ENCODE measurements at places on chromosomes 13 and 19.

- no peak for DNase-seq
Measured at GRCh38 chr13:108610507-108610906, 18.9 kb upstream of the MYO16 start.

GRCh38 chr13:47826471-47826870 is 174.6 kb downstream of the SUCLA2 start:
- DNase-seq = no peak

- DNase-seq = no peak
Measured at GRCh38 chr19:51944798-51945552, 17.7 kb downstream of the ZNF613 start.

DNA sequence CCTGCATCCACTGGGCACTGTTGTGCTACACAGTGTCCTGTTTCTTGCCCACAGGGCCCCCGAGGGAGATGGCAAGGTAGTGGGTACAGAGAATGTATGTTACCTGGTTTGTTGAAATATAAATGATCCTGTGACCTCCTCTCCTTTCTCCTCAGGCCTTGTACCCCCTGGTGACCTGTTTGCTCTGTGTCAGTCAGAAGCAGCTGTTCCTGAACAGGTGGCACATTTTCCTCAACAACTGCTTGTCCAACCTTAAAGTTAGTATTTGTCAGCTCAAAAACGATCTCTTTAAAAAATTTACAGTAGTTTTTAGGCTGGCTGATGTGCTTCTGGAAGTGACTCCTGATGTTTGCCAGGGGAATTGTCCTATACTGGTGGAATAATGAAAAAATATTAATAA is 105.1 kb downstream of the FRY start:
- DNase-seq = no peak

- no peak for DNase-seq
Measured at GRCh38 chr13:27933118-27933517, 13.3 kb downstream of the PDX1 start.
